Stimulated activated CD8-positive, alpha-beta memory T cell treated with anti-CD3 and anti-CD28 coated beads, Interleukin-15, amount 100 ng/mL, for 24 hours (primary cell): ENCODE measurements at places on chromosomes 6 and 20.

GRCh38 chr20:36604952-36605398 lies 604 bp upstream of the RAB5IF start:
- no peak for DNase-seq

GRCh38 chr20:10111959-10112250 lies 77.1 kb downstream of the ANKEF1 start:
- DNase-seq = no peak

GRCh38 chr6:9521152-9521530 lies 893.7 kb downstream of the TFAP2A start:
- DNase-seq = no peak

- DNase-seq = no peak
Measured at GRCh38 chr6:28802417-28803336, 121.1 kb downstream of the TRIM27 start.

GRCh38 chr20:48619126-48620101 lies 208.4 kb downstream of the PREX1 start:
- DNase-seq = no peak

DNA sequence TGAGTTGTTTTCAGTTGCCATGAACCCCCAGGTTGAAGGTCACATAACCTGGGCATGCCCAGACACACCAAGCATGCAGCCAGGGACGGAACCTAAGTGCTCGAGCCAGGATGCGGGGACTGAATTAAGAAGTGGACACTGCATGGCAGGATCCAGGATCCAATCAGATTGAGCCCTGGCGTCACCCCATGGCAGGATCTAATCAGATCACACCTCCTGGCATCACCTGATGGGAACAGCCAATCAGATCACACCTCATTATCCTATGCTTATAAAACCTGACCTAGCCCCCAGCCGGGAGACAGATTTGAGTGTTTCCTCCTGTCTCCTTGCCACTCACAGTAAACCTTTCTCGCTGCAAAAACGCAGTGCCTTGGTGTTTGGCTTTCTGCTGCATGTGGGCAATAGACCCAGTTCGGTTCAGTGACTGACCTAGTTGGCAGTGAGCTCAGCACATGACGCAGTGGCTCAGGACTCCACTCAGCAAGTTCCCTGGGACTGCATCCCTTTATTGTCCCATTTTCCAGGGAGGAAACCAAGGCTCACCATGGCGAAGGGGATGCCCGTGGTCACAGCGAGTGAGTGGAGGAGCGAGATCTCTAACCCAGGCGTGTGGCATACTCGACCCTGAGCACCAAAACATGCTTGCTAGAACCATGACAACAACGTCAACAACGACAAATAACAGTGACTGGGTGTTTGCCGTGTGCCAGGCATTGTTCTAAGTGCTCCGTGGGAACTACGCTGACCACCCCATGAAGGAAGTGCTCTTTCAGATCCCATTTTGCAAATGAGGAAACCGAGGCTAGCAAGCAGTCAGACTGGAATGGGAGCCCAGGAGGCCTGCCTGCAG lies 66.3 kb downstream of the RBM38 start:
- DNase-seq = no peak

- DNase-seq = no peak
Measured at GRCh38 chr6:155050311-155050710, 55.2 kb downstream of the TIAM2 start.

DNA sequence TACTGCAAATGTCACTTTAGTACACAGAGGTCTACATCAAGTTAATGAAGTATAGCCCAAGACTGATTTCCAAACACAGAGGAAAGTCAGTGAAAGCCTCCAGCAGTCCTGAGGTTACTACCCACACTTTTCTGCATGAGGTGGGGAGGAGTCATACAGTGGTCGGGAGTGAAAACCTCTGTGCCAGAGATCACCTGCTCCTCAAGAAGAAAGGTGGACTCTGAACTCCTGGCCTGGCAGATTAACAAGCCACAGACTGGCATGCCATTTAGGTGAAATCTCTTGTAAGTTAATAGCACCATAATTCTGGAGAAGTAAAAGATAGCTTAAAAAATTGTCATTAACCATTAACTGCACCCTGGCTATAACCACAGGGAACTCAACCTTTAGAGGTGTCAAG lies 125.0 kb upstream of the LAMP5 start:
- no peak for DNase-seq

DNA sequence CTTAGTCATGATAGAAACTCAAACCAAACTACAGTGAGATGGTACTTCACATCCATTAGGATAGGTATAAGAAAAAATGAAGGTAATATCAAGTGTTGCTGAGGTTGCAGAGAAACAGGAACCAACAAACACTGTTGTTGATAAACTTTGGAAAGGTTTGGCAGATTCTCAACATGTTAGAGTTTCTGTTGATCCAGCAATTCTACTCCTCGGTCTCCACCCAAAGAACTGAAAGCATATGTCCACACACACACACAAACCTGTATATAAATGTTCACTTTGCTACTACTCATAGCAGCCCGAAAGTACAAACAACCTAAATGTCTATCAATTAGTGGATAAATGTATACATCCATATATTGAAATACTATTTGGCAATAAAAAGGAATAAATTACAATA lies 128.3 kb upstream of the CARMIL1 start:
- DNase-seq = no peak

GRCh38 chr6:154318721-154319120 lies 37.9 kb downstream of the IPCEF1 start:
- DNase-seq = no peak

- DNase-seq = no peak
Measured at GRCh38 chr20:58618351-58619076, 32.6 kb upstream of the STX16 start.

GRCh38 chr20:36599912-36600345 lies 5.7 kb upstream of the RAB5IF start:
- no peak for DNase-seq

DNA sequence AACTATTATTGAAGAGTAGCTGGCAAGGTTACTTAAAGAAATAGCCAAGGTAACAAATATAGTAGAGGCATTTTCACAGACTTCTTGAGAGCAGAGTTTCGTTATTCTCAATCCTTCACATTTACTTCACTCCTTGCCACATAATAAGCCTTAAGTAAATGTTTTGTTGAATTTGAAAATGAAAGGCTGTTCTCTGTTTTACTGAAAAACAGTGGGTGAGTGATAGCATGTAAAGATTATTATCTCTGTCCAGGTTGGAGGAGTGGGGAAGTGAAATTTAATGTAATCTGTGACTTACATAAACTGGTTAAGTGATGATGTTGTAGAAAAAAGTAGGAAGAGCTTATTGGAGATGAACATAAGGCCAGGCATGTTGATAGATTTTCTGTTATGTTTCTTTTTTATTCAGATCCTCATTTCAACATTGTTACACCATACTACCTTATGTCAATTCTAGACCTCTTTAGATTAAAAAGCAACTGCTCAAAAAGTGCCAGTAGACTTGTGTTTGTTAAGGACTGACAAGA lies 55.0 kb downstream of the QKI start:
- DNase-seq = no peak

DNA sequence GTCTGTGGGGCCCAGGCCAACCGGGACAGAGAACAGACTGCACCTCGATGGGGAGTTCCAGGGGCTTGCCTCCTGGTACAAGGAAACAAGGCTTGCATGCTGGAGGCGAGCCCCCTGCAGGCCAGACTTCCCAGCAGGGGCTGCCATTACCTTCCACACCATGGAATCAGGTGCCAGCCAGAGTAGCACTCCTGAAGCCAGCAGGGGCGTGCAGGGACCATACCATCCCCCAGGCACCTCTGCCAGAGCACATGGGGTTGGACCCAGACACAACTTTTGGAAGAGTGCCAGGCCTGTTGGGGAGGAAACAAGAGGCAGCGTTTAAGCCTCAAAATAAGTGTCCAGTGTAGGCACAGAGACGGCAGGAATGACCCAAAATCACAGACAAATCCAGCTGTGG lies 6.5 kb downstream of the DDO start:
- no peak for DNase-seq

GRCh38 chr6:106736502-106736901 lies 107.1 kb downstream of the QRSL1 start:
- DNase-seq = no peak

- no peak for DNase-seq
Measured at GRCh38 chr6:6046716-6047115, 40.0 kb upstream of the NRN1 start.

- no peak for DNase-seq
Measured at GRCh38 chr20:38723017-38723847, 1.1 kb upstream of the SLC32A1 start.

DNA sequence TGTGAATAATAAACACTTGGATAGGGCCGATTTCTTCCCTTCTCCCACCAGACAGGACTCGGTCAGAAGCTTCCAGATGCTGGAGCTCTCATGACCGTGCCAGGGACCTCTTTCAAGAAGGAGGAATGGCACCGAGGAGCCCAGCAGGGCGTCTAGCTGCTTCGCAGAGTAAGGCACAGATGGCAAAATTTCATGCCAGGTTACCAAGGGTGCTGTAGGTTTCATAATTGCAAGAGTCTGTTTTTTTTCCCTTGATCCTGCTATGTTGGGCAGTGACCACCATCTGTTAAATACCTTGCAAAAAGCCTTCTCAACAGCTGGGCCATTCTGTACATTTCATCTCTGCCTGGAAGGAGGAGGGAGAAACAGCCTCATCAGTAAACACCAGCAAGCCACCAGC lies 111.8 kb downstream of the EDN3 start:
- DNase-seq = no peak

GRCh38 chr20:56247954-56248782 lies at the start of gene MC3R:
MC3R (plus strand) TSS chr20:56248732; CDS start chr20:56248844, 112 bp downstream.
- DNase-seq = no peak

- DNase-seq = no peak
Measured at GRCh38 chr20:25148982-25149846, 46.3 kb upstream of the ENTPD6 start.

DNA sequence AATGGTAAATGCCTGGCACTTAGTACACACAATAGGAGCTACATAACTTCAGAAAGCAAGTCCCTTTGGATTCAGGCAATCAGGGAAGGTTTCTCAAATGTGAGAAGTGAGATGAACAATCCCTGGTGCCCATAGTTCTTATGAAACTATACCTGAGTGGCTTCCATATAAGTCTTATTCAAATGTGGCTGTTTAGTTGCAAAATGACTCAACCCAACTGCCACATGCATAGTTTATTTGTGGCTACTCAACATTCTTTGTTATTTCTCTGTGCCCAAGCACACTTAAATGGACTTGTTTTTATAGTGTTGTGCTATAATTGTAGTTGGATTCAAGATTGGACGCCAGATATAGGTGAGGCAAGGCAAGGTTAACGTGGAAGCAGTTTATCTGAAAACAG lies 93.7 kb upstream of the ATXN1 start:
- no peak for DNase-seq

GRCh38 chr6:141326426-141326825 lies 806.3 kb upstream of the GJE1 start:
- no peak for DNase-seq

- no peak for DNase-seq
Measured at GRCh38 chr20:44640522-44640921, 11.0 kb downstream of the ADA start.

DNA sequence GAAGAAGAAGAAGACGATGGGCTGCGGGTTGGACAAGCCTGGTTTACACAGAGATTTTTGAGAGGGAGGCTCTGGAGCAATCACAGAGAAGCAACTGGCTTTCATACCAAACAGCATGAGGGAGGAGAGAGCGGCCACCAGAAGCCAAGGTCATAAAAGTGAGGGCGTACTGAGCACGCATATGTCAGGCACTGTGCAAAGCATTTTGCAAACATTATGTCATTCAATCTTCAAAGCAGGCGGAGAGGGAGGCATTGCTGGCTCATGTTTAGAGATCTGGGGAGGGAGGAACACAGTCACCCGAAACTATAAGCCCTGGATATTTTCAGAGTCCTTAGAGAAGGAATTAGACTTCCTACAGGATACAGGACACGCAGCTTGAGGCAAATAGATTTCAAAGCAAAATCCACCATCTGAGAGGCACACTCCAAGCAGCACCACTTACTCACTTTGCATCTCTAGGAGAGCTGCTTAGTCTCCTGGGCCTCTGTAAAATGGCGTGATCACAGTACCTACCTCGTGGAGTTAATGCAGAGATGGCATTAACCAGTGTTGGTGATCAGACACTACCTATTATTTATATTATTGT lies 24.6 kb downstream of the RAMACL start:
- no peak for DNase-seq

DNA sequence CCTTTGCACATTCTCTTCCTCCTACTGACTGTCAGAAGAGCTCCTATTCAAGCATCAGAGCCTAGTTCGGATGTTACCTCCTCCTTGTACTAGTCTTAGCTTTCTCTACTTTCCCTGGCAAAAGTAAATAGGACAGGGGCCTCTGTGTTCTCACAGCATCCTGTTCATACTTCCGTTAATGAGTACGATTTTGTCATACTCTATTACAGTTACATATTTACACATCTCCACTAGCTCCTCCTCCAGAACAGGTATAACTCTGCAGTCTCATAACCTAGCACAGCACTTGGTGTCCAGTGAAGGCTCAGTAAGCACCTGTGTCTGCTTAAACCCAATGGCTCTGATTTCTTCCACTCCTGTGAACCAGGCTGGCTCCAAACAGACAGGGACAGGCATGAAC lies 7.0 kb downstream of the ELMO2 start:
- DNase-seq = no peak

- no peak for DNase-seq
Measured at GRCh38 chr6:64266351-64266821, 630.8 kb downstream of the PHF3 start.

DNA sequence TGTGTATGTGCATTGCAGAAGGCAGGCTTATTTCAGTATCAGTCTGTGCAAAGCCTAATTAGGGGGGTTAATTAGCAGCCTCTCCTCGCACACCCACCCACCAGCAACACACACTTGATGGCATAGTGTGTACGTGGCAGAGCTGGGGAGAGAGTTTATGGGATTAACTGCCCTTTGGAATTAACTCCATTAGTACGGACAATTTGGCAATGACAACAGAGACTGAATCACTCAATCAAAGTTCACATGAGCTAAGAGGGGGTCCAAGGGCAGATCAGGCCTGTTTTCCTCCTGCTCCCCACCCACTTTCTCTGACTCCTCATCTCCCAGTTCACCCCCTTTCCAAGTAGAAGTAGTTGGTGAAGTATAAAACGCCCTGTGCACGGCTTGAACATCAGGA lies 69.5 kb downstream of the LRFN2 start:
- DNase-seq = no peak

- no peak for DNase-seq
Measured at GRCh38 chr20:59804347-59804746, 129.1 kb downstream of the SYCP2 start.
